ENCODE measurements at places on chromosomes 1 and 21. TPM values are rescaled to one million over a fixed set of nuclear protein-coding genes. Genes with fewer than 3 reads are reported as not detected.

MANEAL gene
- 5.6 TPM for total RNA-seq

DAB1 gene
- total RNA-seq, result not detected

RCAN3 gene
- total RNA-seq, result 19.2 TPM

SEMA6C gene
- 0.48 TPM for total RNA-seq

MAP3K21 gene
- not detected for total RNA-seq

AMY1A gene
- not detected for total RNA-seq

GRIK1 gene
- total RNA-seq, result not detected

DNA sequence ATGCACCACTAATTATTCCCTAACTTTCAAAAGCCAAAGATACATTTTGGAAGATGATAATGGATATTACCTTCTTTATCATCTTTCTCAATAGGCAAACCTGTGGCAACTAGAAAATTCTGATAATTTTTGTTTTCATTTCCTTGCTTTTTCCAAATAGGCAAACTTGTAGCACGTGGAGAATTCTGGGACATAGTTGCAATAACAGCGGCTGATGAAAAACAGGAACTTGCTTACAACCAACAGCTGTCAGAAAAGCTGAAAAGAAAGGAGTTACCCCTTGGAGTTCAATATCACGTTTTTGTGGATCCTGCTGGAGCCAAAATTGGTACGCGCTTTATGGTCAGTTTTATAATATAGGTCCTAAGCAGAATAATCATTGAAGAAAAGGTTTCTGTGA lies 1.5 kb downstream of the FPGT start:
- DNase-seq, result no peak

DNA sequence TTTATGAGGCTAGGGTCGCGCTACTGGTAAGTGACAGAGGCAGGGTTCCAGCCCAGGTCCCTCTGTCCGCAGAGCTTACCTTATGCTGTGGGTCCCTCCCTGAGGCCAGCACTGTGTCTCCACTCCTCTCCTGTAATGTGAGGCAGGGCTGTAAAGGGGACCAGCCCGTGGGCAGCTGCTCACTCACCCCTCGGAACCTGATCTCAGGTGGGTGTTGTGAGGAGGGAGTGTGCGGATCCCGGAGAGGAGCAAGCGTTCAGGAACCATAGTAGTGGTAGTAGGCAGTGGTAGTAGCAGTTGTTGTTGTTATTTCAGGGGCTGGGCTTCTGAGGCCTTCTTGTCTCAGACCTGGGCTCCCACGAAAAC lies 1.7 kb downstream of the ZC3H12A start:
- DNase-seq, result no peak

DNA sequence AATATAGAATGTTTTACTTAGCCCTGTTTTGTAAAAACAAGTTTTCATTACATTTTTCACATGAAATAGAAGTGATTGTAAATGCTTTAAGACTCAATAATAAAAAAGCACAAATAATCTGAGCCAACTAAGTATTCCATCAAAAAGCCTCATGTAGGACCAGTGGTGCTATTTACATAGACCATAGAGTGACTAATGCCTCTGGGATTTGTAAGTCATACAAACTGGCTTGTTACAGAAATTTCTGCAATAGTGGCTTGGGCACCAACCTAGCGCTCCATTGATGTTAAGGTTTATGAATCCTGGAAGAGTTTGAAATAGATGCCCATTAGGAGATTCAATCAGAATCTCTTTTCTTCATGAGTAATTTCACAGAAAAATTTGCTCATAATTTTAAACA lies 31.9 kb downstream of the ZMYM1 start:
- peak; percentile 34 for DNase-seq

DNA sequence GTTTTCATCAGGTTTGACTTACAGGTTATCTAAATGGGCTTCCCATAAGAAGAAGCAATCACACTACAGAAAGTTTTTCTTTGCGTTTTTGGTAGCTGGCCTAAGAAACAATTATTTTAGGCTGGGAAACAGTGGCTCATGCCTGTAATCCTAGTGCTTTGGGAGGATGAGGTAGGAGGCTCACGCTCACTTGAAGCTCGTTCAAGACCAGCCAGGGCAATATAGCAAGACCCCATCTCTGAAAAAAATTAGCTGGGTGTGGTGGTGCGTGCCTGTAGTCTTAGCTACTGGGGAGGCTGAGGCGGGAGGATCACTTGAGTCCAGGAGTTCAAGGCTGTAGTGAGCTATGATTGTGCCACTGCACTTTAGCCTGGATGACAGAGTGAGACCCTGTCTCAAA lies 1.6 kb upstream of the REN start:
- DNase-seq, result no peak

GRCh38 chr1:115702959-115703358 lies 61.2 kb downstream of the VANGL1 start:
- DNase-seq, result no peak

DNA sequence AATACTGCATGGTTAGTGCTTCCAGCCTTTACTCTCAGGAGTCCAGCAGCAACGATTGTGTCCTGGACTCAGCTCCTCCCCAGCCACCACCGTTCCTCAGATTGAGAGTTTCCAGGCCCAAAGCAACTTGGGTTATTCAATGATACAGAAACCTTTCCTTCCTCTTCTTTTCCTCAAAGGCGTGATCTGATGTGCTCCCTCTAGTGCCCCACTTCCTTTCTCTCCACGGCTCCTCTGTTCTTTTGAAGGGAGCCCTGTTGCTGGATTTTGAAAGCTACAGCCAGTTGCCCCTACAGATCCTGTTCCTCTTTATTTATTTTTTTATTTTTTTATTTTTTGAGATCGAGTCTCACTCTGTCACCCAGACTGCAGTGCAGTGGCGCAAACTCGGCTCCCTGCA lies 14.1 kb downstream of the CRP start:
- DNase-seq, result no peak

DNA sequence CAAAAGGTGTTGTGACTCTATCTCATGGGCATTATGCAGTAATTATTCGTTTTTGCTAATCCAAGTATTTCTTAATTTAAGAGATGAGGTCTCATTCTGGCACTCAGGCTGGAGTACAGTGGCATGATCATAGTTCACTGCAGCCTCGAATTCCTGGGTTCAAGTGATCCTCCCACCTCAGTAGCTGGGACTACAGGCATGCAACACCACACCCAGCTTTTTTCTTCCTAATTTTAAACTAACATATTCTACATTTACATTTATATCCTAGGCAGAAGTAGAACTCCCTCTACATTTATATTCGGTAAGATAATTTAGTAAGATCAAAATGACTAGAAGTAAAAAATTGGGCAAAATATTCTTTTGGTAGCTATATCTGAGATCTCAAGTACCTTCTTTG lies 50.5 kb upstream of the RBM34 start:
- no peak for DNase-seq

- DNase-seq, result no peak
These were observed 5.0 kb downstream of the C4BPA start for GRCh38 chr1:207109004-207109403.

DNA sequence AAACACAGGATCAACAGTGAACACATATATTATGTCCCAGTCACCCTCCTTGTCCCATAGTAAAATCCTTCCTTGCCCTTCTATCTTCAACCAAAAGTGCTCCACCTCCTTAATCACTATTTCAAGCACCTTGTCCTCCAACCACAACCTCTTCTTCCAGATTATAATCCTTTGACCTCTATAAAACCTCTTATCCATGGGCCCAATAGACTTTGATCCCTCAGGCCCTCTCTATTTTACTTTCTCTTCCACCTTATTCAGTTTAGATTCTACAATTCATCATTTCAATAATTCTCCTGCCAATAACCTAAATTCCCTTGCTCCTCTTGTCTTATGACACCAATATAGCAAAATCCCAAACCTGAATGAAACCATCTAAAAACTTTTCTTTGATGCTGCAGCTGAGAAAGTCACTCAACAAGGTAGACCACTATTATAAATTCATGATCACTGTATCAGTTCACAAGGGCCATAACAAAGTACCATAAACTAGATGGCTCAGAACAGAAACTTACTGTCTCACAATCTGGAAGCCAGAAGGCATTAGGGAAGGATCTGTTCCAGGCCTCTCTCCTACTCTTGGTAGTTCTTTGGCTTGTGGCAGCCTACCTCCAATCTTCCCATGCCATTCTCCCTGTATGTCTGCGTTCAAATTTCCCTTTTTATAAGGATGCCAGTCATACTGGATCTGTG lies 24.8 kb downstream of the EPS15 start:
- no peak for DNase-seq
